ENCODE measurements at places on chromosomes 6 and 20.

- DNase-seq, result no peak
These were observed 7.4 kb upstream of the HLA-DRB1 start for GRCh38 chr6:32597024-32597423.

GRCh38 chr6:33595001-33595846, 15.1 kb upstream of the BAK1 start:
- no peak for DNase-seq

GRCh38 chr6:17886891-17887290, 100.5 kb downstream of the KIF13A start:
- no peak for DNase-seq

DNA sequence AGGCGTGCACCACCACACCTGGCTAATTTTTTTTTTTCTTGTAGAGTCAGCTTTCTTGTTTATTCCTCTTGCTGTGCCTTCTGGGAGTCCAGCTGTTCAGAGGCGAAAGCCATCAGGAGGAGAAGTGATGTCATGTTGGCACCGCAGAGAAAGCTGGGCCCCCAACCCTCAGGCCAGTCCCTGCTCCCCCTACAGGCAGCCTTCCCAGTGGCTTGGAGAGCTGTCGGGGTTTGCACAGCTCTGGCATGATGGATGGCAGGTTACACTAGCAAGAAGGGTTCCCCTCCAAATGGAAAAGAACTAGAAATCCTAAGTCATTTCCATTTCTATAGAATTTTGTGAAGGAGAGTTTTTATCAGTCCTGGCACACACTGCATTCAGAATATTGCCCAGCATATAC, 72.6 kb downstream of the C6orf52 start:
- DNase-seq, result no peak

GRCh38 chr6:80151635-80152034, 45.2 kb downstream of the BCKDHB start:
- no peak for DNase-seq

- no peak for DNase-seq
These were observed 27.6 kb downstream of the CDH26 start for GRCh38 chr20:59985864-59986263.

GRCh38 chr6:36924131-36924530, 30.4 kb upstream of the PI16 start:
- no peak for DNase-seq

Data from CD4-positive, alpha-beta T cell treated with Interleukin-12 subunit alpha and Interleukin-12 subunit beta, for 1 hour (primary cell).